ENCODE measurements at places on chromosomes 3 and 15.
A peak's percentile ranks its signal among the peaks of the same experiment; 100 is the strongest.

DNA sequence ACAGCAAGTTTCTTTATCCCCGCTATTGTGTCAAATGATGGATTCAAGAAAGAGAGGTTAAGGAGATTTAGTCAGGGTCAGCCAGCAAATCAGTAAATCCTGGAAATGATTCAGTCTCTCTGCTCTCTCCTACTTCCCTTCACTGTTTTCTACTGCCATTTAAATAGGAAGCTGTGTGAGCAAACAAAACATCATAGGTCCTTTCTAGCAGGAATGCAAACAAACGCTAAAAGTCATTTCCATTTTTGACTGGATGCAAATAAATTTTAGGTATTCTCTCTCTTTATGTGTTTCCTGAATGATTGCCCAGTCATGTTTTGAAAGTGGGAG is 299.4 kb upstream of the RORA start:
- no peak for DNase-seq

DNA sequence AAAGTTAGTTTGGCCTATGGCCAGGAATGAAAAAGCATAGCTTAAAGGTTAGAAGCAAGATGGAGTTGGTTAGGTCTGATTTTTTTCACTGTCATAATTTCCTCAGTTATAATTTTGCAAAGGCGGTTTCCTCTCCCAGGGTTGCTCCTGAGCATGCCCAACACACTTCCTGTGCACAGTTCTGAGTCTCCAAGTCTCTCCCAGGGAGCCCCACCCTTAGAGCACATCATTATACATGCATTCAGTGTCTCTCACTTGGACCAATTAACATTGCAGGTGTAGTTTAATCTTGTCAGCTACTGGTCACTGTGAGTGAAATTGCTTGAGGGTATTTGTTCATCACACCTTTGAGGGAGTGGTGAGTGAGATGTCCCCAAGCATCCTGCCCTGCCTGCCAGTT is 96.0 kb upstream of the ATP10A start:
- no peak for DNase-seq

- no peak for DNase-seq
These were observed 87.4 kb downstream of the ITPR1 start for GRCh38 chr3:4580346-4581123.

DNA sequence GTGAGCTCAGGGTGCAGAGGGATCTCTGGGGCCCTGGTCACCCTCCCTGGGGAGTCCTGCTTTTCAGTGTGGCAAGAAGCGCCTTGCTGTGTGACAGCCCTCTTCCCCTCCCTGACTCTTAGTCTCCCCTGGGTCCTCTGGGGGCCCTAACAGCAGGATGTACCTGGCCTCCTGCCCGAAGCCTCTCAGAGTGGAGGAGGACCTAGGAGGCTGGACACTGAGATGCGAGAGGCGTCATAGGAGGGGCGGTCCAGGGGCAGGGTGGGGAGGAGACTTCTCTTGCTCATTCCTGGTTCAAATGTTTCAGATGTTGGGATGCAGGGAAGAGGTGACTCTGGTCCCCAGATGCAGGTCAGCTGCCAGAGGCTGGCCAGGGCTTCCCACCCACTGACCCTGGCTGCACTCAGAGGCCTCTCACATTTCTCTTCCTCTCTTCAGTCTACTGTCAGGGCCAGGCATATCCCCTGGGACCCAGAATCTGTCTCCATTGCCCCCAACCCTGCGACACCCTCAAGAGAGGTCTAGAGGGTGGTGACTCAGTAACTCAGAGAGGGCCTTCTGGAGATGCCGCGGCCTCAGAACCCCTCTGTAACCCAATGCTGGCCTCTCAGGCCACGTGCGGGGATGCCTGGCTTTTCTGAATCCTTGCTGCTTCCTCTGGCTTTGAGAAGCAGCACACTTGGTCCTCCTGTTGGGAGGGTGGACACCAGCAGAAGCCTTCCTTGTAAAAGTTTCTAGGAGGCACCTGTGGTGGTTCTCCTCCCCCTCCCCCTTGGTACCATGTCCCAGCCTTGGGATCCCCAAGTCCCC is 25.9 kb downstream of the SNX33 start:
- DNase-seq, result no peak

- DNase-seq, result no peak
These were observed 81.9 kb upstream of the ZNF280D start for GRCh38 chr15:56815247-56815646.

DNA sequence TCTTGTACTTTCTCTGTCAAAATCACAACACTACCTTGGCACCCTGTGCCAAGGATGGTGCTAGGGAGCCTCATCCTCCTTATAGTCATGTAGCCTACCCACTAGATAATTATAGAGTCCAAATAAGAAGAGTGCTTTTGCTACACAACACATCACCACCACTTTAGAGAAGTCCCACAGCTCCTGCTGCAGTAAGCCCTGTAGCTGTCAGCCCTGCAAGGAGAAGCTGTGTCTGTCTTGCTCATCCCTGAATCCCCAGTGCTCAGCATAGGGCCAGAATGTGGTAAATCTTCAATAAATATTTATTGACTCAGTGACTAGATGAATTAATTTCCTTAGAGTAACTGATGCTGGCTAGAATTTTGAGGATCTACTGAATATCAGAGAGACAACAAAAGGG is 190.8 kb downstream of the ZNF621 start:
- DNase-seq, result no peak

GRCh38 chr3:94036909-94037507 is 8.6 kb upstream of the STX19 start:
- DNase-seq, result no peak

DNA sequence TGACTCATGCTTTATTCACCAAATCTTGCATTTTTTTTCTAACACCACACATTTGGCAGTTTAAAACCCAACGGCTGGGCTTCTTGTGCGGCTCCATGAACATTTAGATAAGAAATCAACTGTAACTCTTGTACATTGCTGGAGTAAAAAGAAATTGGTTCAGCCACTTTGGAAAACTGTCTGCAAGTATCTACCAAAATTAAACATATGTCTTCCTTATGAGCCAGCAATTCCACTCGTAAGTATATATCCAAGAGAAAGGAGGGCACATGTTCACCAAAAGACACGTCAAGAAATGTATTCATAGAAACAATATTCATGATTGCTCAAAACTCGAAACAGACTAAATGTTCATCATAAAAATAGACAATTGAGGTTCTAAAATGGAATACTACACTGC is 291.9 kb upstream of the POU1F1 start:
- no peak for DNase-seq

- no peak for DNase-seq
These were observed 5.0 kb upstream of the KPNA1 start for GRCh38 chr3:122519693-122520092.

- no peak for DNase-seq
These were observed 15.5 kb upstream of the MRPS22 start for GRCh38 chr3:139328356-139328755.

- no peak for DNase-seq
These were observed 209.8 kb upstream of the RBMS3 start for GRCh38 chr3:29070959-29071634.

DNA sequence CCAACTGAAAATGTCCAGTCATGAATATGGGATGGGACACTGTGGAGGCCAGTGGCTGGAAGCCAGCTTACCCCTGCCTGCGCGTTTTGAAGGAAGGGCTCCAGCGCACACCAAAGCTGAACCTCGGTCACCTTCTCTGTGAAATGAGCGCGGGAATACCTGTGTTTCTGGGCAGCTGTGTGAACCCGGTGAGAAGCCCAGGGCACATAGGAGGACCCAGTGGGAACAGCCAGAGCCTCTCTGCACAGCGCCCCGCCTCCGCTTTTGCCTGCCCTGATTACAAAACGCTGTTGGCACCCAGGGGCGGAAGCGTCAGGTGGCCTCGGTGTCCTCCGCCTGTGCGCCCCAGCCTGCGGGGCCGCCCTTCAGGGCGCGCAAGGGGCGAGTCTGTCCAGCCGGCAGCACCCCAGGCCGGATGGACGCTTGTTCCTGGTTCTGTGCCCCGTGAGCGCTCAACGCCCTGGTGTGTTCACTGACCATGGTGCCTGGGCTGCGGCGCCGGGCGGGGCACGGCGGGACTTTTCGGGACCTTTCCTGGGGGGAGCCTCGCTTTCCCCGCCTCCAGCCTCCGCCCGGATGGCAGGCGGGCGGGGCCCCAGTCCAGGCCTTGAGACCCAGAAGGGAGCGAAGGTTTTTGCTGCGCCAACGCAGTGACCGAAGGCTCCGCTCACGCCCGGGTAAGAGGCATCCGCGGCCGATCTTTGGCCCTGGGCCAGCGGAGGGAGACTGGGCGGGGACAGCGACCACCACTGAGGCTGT is at the start of gene SQOR:
Gene SQOR (plus strand): TSS at position 598 of the 759 bp plus-strand sequence. CDS start 23,895 bp downstream, outside the sequence.
- peak; percentile 41 for DNase-seq

GRCh38 chr3:149393345-149394160 is 16.1 kb upstream of the TM4SF1 start:
- no peak for DNase-seq

GRCh38 chr3:107394502-107394901 is 17.3 kb downstream of the CCDC54 start:
- no peak for DNase-seq

GRCh38 chr3:70078778-70079177 is 79.2 kb downstream of the SAMMSON start:
- no peak for DNase-seq

- DNase-seq, result no peak
These were observed 57.2 kb upstream of the GOLGA8B start for GRCh38 chr15:34640661-34641060.

GRCh38 chr3:62252438-62253157 is 120.8 kb downstream of the FEZF2 start:
- DNase-seq, result no peak

GRCh38 chr15:101641129-101641764 is 10.9 kb downstream of the TM2D3 start:
- DNase-seq, result peak; percentile 73

DNA sequence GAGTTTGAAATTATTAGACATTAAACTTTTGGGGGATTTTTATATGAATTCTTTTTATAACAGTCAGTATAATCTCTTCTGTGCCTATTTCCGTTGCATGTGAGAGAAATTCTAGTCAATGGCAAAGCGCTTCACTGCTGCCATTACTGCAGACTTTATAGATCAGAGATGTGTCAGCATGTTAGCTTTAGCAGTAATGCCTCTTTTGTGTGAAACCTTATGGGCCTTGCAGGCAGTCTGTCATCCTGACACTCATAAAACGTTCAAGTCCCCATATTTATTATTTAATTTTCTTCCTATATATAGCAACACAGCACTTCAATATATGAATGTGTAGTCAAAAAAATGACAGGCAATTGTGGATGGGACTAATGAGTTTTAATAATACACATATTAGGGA is 191.0 kb downstream of the NLGN1 start:
- DNase-seq, result no peak

GRCh38 chr15:75348562-75349350 is 1.9 kb downstream of the NEIL1 start:
- no peak for DNase-seq

DNA sequence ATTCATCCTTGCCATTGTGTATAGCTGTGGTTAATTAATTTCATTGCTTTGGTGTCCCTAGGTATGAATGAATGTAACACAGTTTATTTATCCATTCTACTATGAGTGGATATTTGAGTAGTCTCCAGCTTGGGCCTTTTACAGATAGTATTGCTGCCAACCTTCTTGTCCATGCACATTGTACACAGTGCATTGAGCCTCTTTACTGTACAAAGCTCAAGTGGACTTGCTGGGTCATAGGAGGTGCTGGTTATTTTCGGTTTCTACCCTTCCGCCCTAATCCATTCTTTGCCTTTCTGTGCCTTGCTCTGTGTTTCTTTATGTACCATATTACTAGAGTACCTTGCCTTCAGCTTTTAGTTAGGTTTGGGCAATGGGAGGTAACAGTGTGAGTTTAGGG is 60.7 kb downstream of the DUT start:
- no peak for DNase-seq

DNA sequence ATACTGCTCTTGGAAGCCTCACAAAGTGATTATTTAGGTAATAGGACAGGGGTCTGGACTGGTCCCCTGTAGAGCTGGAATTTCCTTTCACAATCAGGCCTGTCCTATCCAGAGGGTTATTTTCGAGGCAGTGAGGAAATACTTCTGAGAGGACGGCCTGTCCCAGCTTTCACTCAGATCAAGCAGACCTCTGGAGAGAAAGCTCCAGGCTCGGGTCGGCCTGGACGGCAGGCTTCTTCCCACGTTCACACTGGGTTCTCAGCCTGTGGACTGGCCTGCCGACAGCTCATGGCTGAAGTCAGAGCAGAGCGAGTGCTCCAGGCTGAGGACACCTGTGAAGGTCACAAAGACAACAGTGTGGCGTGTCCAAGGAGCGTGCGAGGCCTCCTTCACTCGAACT is 405.3 kb downstream of the VPS13C start:
- DNase-seq, result no peak

- DNase-seq, result no peak
These were observed 20.7 kb downstream of the TATDN2 start for GRCh38 chr3:10268930-10269329.

- DNase-seq, result no peak
These were observed 85.0 kb upstream of the XCR1 start for GRCh38 chr3:46112296-46112695.

DNA sequence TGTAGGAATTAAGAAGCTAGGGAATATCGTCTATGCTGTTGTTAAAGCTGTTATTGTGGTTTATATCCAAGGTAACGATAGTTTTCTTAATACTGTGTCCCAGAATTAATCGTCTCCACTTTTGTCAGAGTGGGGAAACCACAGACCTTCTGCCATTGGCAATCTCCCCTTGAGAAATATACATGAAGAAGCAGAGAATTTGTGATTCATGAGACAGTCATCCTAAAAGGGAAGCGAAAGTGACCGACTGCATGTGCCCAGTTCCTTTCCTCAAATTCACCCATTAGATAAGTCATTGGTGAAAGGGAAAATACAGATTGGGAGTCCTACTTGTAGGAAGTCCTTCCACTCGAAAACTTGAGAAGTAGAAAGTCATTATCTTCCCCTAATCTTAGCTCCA is 26.6 kb downstream of the DIPK2A start:
- DNase-seq, result no peak

DNA sequence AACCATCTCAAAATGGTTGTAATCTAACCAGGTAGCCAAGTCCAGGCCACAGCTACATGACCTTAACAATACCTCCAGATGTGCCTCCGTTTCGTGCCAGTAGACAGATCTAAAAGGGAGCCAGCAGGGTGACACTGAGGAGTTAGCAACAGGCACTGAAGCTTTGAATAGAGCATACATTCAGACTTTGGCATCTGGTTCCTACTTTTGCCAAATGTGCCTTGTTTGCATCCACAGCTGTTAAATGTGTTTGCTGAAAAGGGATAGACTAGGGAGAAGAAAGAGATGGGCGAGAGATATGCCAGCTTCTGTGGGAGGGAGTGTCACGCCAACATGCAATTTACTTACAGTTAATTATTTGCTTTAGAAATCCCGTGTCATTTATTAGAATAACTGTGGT is 1433.9 kb upstream of the CADM2 start:
- DNase-seq, result no peak

- peak; percentile 20 for DNase-seq
These were observed 183.9 kb downstream of the TPRG1 start for GRCh38 chr3:189355481-189356201.

- DNase-seq, result no peak
These were observed 441.2 kb downstream of the ROBO1 start for GRCh38 chr3:79326642-79327041.
